ENCODE measurements at places on chromosomes 1 and 21.

DNA sequence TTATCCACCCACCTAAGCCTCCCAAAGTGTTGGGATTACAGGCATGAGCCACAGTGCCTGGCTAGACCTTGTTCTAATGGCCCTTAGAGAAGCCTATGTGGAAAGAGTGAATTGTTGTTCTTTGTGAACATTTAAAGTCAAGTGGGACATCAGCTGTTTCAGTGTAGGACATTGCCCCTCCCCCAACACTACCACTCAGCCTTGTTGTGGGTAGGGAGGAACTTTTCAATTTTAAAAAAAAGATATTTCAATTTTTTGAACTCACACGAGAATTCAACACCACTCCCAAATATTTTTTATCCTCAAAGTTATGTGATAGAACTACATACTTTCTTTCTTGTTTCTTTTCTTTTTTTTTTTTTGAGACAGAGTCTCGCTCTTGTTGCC, 36.7 kb upstream of the TMEM222 start:
- DNase-seq = no peak

- peak; percentile 29 for DNase-seq
Observed at GRCh38 chr1:173097001-173097400, 46.3 kb upstream of the TNFSF18 start.

DNA sequence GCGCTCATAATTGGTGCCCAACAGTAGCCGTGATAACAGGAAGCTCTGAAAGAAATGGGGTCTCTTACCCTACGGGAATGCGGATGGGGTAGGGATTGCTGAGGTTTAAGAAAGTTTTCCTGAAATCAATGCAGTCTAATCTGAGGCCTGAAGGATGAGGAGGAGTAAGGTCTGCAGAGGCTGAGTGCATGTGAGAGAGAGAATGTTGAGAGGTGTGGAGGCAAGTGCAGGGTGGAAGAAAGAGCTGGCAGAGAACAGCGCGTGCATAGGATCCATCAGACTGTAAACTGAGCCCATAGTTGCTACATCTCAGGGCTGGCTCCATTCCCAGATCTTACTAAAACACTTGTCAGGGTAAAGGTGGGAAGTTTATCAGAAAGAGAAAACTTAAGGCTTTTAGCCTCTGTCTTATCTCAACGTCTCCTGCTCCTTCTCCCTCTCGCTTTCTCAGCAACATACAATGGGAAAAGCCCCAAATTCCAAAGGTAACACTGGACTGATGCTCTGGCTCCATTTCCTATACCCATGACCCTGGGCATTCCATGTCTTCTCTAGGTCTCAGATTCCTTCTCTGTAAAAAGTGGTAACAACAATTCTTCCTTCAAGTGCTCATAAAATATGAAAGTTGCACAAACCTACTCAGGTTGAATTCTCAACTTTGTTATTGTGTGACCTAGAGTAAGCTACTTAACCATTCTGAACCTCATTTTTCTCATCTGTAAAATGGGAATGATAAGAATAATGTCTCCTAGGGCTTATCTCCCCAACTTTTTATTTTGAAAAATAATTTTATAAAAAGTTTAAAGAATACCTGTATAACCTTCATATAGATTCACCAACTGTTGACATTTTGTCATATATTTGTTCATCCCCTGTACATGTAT, 75.2 kb downstream of the SH3GLB1 start:
- no peak for DNase-seq

DNA sequence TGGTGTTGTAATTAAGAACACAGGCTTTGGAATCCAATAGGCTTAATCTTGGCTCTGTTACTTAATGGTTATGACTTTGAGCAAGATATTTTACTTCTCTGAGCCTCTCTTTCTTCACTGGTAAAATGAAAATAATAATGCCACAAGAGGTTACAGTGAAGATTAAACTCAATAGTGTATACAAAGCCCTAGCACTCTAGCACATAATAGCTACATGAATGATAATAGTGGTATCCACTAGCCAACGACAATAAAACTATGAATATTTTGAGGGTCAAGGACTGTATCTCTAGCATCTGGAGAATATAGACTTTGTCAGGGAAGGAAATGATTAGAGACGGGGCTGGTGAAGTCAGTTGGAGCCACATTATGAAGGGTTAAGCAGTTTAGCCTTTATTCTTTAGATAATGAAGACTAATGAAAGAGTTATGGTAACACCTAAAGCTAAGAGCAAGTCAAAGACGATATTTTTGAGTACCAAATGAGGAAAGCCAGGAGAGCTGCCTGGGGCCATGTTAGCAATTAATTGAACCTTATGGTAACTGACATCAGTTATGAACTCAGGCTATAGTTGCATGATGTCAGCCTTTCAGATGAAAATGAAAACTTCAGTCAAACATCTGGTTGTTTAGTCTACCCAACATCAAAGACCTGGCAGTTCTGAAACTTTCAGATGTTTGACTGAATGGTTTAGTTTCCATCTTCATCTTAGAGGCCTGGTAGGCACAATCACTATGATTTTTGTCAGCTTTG, 32.8 kb upstream of the RNF11 start:
- no peak for DNase-seq

DNA sequence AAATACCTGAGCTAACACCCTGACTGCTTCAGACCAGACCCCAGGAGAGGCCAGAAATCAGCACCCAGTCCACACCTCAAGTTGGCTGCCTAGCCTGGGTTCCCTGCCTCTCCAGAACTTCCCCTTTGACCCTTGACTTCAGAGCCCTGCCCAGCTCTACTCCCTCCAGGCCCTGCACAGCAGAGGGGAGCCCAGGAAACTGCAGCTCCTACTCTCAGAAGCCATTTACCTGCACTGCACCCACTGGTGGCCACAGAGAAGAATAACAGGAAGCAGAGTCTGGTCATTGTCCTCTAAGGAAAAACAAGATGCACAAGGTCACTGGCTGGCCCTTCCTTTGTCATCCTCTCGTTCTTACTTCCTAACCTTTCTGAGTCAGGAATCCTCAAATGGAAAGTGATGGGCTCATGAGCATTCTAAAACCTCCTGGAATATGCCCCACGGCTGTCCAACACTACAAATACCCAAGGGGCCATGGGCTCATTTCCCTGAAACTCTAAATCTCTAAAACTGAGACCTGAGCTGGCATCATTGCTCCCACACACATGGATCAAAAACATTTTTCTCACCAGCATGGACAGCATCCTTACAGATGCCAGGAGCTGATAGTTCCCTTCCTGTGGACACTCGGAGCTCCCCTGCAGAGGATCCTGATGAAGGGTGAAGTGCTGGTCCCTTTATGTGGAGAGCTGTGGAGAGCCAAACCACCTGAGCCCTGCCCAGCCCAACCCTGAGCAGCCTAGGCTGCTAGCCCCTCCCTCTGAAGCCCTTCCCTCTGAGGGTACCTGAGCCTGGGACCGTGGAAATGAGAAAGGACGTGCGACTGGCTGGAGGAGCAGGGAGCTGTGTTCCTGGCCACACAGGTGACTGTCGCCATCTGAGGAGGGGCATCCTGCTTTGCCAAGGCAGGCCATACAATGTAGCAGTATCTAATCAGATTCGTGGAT, at the start of gene ITLN2:
Gene ITLN2 (minus strand): TSS at position 652 of the 947 bp plus-strand sequence. CDS start 68 bp downstream, at position 584.
- peak; percentile 28 for DNase-seq

- DNase-seq = peak; percentile 98
Observed at GRCh38 chr1:211613108-211613947, 34.4 kb upstream of the SLC30A1 start.

- DNase-seq = no peak
Observed at GRCh38 chr1:43930949-43931275, 2.7 kb upstream of the ARTN start.

DNA sequence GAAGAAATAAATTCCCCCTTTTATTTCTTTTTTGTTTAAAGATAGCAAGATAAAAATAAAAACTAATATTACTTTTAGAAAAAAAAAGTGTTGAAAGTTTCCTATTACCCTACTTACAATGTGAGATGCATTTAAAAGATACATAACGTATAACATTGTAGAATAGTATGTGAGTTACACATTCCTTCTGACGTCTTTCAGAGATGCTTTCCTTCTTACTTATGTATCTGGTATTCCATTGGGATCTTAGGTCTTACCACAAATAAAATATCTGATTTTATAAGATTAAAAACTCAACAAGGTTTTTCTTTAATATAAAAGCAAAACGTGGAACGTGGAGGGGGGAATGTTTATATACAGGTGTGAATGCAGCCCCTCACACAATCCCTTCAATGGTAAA, 147.2 kb upstream of the ETS2 start:
- no peak for DNase-seq

DNA sequence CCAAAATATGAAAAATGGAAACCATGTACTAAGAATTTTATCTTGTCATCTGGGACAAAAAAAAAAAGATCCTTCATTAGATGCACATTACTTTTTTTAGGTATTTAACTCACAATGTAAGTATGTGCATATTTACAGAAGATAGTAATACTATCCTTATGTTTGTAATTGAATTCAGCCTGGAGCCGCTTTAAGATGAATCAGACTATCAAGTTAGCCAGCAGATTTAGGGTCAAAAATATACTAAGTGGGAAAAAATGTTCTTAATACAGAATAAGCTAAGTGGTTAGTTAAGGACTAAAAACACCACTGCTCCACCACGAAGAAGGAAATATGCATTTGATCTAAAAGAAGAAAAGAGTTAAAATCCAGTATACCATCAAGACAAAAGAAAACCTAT, 49.1 kb downstream of the DSCAM start:
- peak; percentile 58 for DNase-seq

GRCh38 chr1:214662223-214662785, 59.3 kb downstream of the CENPF start:
- DNase-seq = no peak

DNA sequence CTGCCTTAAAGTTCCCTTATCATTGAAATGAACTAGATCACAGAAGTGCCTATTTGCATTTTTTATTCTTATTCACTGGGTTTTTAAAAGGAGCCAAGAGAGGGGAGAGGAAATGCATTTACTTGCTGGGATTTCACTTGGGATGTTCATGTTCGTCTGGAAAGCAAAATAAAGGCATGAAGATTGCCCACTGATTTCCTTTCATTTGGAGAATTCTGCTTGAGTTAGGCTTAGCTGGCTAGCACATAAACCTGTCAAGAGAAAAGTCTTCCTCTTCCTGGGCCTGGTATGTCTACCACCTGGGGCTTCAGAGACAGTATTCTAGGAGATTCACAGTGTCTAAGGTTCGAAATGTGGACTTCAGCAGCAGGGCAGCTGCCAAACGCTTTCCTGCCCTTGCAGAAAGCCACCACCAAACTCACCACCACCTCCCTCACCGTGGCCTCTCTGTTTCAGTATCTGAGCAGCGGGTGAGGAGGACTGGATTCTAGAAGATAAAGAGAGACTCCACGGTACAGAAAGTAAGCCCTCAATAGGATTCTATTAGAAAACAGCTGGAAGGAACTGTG, 44.5 kb downstream of the HIVEP3 start:
- no peak for DNase-seq

- no peak for DNase-seq
Observed at GRCh38 chr21:43811262-43812105, 22.1 kb downstream of the RRP1 start.

DNA sequence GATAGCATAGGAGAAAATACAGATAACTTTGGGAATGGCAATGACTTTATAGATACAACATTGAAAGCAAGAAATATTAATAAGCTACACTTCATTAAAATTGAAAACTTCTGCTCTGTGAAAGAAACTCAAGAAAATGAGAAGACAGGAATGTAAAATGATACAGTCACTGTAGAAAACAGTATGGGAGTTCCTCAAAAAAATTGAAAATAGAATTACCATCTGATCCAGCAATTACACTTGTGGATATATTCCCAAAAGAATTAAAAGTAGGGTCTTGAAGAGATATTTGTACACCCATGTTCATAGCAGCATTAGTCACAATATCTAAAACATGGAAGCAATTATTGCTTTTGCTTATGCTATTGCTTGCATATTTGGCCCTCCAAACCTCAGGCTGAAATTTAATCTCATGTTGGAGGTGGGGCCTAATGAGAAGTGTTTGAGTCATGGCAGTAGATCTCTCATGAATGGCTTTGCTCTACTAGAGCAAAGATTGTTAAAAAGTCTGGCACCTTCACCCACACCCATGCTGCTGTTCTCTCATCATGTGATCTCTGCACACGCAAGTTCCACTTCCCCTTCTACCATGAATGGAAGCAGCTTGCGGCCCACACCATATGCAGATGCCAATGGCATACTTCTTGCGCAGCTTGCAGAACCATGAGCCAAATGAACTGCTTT, 15.3 kb upstream of the AHCYL1 start:
- DNase-seq = peak; percentile 45

DNA sequence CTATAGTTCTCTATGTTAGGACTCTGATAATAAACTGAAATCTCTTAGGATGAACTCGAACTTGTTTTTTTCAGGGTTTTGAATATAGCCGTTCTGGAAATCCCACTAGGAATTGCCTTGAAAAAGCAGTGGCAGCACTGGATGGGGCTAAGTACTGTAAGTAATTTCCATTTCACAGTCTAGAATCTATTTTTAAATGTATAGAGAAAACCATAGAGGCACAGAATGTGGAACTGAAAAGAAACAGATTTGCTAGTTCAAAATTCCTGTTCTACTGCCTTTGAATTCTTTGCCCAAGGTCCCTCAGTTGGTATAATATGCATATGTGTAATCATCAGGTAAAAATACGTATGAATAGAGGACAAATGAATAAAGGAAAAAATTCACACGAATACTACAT, 4.8 kb downstream of the CTH start:
- no peak for DNase-seq

GRCh38 chr21:38879912-38880576, 74.3 kb downstream of the ETS2 start:
- DNase-seq = no peak

DNA sequence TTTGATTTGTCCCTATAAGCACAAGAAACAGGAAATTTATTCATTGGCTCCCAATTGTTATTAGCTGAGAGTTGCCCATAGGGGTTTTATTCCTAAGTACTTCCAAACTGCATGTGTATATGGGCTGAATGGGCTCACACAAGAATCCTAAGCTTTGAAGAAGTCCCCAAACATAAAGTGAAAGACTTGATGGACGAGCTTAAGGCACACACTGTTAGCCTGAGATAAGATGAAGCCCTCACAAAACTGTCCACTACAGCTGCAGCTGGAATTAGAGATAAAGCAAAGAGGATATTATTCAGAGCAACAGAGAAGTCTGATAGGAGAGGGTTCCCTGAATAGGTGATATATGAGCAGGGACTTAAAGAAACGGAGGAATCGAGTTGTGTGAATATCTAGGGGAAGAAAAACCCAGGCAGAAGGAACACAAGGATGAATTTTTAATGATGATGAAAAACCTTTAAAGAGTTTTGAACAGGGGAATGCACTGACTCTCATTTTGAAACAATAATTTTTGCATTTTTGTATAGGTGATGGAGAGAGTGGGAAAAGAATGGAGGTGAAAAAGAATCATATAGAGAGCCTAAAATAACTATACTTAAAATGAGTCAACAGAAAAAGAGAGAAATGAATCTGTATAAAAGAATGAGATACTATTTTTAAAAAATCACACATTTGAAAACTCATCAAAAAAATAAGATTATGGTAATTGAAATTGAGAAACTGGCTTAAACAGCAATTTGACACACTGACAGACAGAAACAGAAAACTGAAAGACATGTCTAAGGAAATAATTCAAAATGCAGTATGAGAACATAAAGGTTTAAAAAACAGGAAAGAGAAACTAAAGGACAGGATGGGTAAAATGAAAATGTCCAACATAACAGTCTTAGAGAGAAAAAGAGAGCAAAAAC, 133.6 kb upstream of the POGK start:
- no peak for DNase-seq

- no peak for DNase-seq
Observed at GRCh38 chr1:47675047-47675675, 237.3 kb downstream of the FOXD2 start.
